ENCODE measurements at places on chromosomes 6 and 20.
A peak's percentile ranks its signal among the peaks of the same experiment; 100 is the strongest.

- no peak for DNase-seq
Measured at GRCh38 chr6:29414588-29414987, at the start of gene OR12D1. Gene OR12D1, plus strand, starts transcription at chr6:29414928.

DNA sequence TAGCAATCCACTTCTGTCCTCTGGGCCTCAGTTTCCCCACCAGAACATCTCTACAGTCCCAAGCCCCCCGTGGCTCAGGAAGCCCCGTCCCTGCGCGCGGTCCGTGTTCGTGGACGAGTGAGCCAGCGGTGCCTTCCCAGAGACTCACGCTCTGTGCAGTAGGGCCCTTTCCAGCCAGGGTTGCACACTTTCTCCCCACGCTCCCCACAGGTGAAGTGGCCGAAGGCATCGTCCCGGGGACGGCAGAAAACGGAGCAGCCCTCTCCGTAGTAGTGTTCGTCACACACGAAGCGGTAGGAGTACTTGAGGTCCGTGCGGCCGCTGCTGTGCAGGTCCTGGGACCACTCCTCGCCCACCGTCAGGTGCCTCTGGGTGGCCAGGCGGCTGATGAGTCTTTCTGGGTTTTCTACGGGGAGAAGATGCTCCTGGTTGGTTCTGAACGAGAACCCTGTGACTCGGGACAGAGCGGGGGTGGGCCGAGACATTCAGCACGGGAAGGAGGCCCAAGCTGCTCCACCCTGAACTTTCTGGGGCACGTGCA is 2.7 kb downstream of the DLL1 start:
- DNase-seq = no peak

DNA sequence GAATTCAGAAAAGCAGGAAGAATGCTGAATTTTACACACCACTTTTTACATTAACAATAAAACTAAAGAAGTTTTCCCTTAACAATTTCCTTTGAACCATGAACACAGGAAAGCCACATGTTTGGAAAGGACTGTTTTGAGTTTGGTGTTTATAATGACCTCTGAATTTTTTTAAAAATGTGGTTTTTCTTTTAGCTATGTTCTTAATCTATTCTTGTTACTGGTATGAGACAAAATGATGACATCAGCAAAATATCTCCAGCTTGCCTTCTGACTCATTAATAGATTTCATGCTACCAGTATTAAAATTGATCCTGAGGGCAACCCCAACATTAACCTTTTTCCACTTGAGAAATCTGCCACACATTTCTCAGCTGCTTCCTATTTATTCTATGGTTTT is 217.5 kb upstream of the THEMIS start:
- DNase-seq = no peak

DNA sequence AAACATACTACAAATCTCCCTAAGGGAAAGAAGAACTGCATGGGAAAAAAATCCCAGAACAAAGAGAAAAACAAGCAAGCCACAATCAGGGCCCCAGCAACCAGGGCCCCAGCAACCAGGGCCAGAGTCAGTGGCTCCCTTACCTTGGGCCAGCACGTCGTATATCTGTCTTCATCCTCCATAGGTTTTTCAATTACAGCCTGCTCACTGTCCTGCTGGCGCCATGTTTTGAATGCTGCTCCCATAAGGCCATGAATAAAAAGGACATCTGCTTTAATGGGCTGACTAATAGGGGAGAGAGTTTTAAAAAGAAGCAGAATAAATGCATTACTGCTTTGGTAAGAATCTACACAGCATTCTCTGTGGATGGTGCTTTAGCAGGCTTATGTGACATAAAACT is 49.2 kb downstream of the SERAC1 start:
- no peak for DNase-seq

- DNase-seq = no peak
Measured at GRCh38 chr20:57770852-57771720, 61.3 kb upstream of the PMEPA1 start.

GRCh38 chr6:47097092-47097945 is 55.2 kb upstream of the ADGRF1 start:
- DNase-seq = peak; percentile 44

- DNase-seq = no peak
Measured at GRCh38 chr6:146901940-146902816, 302.0 kb upstream of the STXBP5 start.

DNA sequence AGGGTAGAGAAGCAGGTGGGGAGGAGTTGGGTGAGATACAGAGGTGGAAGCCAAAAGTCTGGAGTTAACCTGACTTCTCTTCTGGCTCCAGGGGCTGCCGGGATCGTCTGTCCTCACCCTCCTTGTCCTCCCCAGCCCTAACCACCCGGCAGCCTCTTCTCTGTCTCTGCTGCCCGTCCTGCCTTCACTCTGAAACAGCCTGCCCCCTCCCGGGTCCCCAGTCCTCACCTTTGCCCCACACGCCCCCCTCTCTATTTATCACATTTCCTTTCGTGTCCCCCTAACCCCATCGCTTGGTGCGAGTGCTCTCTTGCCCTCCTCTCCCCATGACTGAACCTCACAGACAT is 5.7 kb downstream of the RING1 start:
- DNase-seq = no peak

GRCh38 chr6:6772751-6773150 is 184.2 kb downstream of the LY86 start:
- DNase-seq = no peak

- no peak for DNase-seq
Measured at GRCh38 chr20:1166948-1167720, 17.6 kb downstream of the TMEM74B start.

- DNase-seq = no peak
Measured at GRCh38 chr6:98636941-98637340, 197.4 kb upstream of the POU3F2 start.

DNA sequence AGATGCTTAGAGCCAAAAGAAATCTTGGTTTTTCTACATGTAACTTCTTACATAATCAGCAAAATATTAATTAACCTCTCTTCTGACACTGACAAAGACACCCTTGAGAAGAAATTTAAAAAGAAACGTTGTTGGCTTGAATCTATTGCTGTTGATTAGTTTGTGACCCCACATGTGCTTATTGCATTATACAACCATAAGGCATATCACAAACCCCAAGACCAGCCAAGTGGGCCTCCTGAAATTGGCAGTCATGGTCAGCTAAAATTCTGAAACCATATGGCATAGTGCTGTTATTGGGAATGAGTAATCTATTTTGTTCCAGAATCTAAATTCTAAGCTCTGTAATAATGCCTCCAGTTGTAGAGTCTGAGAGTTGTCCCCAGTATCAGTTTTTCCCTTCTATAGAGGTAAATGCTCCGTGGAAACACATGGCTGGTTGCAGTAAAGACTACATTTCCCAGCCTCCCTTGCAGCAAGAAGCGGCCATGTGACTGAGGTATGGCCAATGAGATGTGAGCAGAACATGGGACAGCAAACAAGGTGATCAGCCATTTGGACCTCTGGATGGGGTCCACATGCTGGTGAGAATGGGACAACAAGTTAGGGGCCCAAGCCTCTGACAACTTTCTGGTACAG is 42.3 kb upstream of the PTPN1 start:
- DNase-seq = peak; percentile 53

DNA sequence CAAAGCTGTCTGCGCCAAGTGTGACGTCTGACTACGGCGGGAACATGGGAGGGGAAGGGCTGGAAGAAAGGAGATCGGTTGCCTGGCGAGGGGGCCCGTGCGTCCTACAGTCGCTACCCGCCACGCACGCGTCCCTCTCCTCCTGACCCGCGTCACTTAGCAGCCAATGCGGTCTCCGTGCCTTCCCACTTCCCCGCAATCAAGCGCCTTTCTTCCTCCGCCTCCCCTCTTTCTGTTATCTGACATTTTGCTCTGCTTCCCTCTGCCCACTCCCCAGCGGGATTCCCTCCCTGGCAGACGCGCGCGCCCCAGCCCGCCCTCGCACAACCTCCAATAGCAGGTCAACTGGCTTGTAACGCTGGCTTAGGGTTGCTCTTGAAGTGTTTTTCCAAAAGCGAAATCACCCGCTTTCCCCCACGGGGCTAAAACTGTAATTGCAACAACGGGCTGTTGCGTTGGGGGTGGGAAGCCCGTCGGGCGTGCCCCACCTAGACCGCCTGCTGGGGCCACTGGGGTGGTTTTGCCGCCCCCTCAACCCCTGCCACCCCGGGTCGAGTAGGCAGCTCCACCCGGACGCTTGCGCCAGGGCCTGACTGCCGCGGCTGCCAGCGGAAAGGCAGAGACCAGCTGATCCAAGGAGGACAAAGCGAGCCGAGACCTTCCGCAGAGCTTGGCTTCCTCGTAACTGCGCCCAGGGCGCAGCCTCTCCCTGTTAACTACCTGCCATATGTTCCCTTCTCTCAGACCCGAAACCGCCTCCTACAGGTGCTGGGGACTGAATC is 6.2 kb upstream of the SOX4 start:
- DNase-seq = no peak

DNA sequence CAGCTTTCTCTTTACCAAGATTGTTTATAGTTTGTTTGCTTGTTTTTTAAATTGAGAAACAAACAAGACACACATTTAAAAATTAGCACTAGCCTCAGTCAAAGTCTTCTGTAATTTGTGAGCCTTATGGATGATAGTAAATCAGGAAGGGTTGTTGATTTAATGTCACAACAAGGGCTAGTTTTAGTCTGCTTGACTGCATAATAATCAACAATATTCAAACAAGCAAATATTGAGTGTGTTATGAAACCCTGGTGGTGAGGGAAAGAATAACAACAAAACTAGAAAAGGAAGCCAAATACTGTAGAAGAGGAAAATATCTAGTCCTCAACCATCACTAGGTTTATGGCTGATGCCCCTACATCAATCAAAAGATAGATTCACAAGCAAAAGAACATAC is 228.6 kb downstream of the TBC1D7 start:
- DNase-seq = no peak

DNA sequence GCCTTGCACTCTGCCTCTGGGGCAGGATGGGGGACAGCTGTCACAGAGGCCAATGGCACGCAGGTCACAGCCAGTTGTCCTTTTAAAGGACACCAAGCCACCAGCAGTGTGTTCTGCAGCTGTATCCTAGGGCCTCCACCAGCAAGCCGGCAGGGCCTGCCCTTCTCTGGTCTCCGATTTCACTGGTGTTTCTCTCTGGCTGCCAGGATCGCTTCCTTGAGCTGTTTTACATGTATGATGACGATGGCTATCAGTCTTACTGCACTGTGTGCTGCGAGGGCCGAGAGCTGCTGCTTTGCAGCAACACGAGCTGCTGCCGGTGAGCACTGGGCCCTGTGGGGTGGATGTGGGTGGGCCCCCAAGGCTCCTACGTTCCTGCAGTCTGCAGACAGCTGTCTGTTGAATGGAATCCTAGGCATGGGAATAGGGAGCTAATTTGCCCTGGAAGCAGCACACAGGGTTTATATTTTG is 22.7 kb upstream of the MAPRE1 start:
- DNase-seq = no peak

- DNase-seq = no peak
Measured at GRCh38 chr6:150548330-150548729, 51.4 kb upstream of the PLEKHG1 start.

DNA sequence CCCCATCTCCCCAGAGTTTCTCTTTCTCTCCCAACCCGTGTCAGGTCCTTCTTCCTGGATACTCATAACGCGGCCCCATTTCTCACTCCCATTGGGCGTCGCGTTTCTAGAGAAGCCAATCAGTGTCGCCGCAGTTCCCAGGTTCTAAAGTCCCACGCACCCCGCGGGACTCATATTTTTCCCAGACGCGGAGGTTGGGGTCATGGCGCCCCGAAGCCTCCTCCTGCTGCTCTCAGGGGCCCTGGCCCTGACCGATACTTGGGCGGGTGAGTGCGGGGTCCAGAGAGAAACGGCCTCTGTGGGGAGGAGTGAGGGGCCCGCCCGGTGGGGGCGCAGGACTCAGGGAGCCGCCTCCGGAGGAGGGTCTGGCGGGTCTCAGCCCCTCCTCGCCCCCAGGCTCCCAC is at the start of gene HLA-F:
HLA-F (plus strand) TSS at position 173 of the 404 bp plus-strand sequence; CDS start at position 203, 30 bp downstream.
- DNase-seq = peak; percentile 64

- DNase-seq = no peak
Measured at GRCh38 chr20:42125426-42125825, 507.2 kb upstream of the CHD6 start.

DNA sequence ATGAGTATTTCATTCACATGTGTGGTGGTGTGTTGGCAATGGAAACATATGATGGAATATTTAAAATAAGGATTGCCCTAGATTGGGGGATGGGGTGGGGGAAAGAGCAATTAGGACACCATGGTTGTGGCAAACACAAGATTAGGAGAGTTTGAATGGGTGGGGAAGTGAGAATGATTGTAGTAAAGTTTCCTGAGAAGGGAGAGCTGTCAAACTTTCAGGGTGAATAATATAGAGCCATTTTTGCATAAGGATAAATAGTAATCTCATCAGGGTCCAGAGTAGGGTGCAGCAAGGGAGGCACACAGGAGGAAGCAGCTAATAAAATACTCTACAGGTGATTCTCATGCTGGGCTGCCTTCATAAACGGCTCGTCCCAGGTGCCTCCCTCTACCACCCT is 294.9 kb upstream of the MARCKS start:
- DNase-seq = no peak

DNA sequence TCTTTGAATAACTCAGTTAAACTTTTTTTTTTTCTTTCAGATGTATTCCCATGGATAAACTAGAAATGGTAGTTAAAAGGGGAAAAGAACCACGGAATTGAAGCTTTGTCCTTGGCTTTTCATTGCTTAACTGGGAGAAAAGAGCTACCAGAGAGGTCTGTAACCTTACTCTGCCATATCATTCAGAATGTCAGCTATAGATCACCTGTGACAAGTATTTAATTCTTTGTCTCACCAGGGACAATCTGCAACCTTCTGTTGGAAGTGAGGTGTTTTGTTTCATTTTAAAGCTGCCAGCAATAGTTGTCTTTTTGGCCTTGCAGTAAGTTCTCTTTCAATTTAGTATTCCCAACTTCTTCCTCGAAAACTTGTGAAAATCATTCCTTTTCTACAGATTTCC is 618.4 kb downstream of the FRK start:
- no peak for DNase-seq

GRCh38 chr6:10999994-11000393 is 44.1 kb downstream of the ELOVL2 start:
- DNase-seq = no peak

GRCh38 chr20:12969071-12969669 is 39.6 kb upstream of the SPTLC3 start:
- no peak for DNase-seq

GRCh38 chr6:107877968-107878367 is 53.9 kb upstream of the SCML4 start:
- DNase-seq = no peak

GRCh38 chr6:148955441-148955840 is 208.6 kb downstream of the UST start:
- no peak for DNase-seq

- DNase-seq = no peak
Measured at GRCh38 chr20:58839474-58839874, 11.2 kb downstream of the GNAS-AS1 start.

- no peak for DNase-seq
Measured at GRCh38 chr20:60139663-60140446, 181.6 kb downstream of the CDH26 start.

DNA sequence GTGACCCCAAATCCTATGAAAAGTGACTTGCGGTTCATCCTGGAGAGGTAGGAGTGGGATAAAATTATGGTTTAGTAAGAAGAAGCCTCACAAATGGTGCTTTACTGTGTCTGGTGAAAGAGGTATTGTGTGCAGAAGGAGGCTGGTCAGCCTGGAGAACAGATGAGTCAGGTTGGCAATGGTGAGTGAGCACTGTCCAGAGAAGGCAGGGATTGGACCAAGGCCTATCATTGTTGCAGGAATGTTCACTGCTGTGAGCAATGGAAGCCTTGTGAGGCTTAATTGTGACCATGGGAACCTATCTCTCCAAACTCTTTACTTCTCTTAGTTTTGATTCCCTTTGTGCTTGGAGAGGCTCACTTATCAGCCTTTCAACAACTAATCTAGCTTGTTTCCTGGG is 89.0 kb upstream of the KCNK16 start:
- DNase-seq = no peak

All from T-helper 2 cell (primary cell).